CD4-positive, alpha-beta memory T cell (primary cell): ENCODE measurements at places on chromosomes 7 and 10. TPM values are rescaled to one million over a fixed set of nuclear protein-coding genes. Genes with fewer than 3 reads are reported as not detected.
A peak's percentile ranks its signal among the peaks of the same experiment; 100 is the strongest.

GRCh38 chr7:92404170-92404614 is 43.1 kb upstream of the GATAD1 start:
- no peaks in the 10 kb centered on the region for H3K36me3 ChIP-seq
- H3K4me1 ChIP-seq, result no peaks in the 10 kb centered on the region
- H3K4me3 ChIP-seq, result no peak overlapping the region
- no peaks in the 10 kb centered on the region for H3K27me3 ChIP-seq
- DNase-seq, result peak; percentile 9
- no peak overlapping the region for H3K27ac ChIP-seq

DNA sequence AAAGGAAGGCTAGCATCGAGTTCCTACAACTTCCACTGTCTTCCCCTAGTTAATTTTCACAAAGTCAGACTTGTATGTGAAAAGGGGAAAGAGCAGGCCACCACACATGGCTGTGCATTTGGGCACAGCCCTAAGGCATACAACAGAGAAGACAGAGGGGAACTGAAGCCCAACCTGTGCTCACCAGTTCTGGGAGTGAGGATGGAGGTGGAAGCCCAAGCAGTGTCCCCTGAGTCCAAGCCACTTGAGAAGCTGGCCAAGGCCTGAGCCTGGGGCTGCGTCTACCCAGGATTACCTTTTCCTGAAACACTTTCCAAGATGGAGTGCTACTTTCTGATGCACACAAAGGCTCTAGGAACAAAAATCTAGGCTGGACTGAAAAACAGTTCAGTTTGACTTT is 20.3 kb downstream of the GPNMB start:
- no peaks in the 10 kb centered on the region for H3K4me1 ChIP-seq
- H3K4me3 ChIP-seq, result no peak overlapping the region
- no peak overlapping the region for H3K27ac ChIP-seq
- DNase-seq, result no peak

DNA sequence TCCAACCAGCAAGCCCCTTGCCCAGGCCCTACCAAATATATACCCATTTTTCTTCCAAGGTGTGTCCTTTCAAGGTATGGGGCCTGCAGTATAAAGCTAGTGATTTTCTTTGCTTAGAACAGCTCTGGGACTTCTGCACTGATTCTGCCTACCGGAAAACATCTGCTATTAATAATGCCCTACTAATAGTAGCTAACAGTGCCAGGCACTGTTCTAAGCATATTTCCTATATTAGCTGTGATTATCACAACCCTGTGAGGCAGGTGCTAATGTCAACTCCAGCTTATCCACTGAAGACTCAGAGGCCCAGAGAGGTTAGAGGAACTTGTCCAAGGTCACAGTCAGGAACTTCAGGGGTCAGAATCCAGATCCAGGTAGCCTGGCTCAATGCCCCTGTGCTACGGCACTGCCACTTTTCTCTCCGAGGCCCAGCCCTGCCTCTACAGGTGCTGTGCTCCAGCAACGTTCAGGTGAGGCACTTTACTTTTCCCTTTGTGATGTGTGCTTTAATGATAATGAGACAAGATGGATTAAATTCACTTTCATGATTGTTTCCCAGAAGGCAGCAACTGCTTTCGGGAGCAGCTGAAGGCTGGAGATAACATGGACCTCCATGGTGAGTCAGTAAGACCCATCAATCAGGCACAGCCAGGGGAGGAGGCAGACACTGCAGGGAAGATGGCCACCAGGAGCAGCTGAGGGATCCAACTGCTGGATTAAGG is 26.7 kb downstream of the TAS2R41 start:
- H3K27me3 ChIP-seq, result no peaks in the 10 kb centered on the region
- no peak for DNase-seq
- H3K27ac ChIP-seq, result no peak overlapping the region
- no peak overlapping the region for H3K4me3 ChIP-seq
- H3K4me1 ChIP-seq, result no peaks in the 10 kb centered on the region

DNA sequence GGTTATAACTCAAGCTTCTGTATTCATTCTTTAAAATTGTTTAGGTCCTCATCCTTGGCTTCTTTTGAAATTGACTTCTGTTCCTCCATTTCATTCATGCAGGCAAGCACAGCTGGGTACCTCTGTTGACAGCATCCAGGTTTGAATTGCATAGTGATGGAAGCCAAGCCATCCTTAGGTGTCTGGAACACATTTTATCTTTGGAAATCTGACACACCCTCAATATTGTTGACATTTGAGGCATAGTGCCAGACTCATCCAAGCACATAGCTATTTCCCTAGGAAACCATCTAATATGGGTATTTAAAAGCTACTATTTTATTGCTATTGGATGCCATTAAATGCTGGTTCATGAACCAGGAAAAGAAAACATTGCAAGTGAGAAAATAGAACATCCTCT is 142.1 kb upstream of the PTPRZ1 start:
- no peak overlapping the region for H3K27ac ChIP-seq
- H3K4me3 ChIP-seq, result no peak overlapping the region
- no peaks in the 10 kb centered on the region for H3K36me3 ChIP-seq

DNA sequence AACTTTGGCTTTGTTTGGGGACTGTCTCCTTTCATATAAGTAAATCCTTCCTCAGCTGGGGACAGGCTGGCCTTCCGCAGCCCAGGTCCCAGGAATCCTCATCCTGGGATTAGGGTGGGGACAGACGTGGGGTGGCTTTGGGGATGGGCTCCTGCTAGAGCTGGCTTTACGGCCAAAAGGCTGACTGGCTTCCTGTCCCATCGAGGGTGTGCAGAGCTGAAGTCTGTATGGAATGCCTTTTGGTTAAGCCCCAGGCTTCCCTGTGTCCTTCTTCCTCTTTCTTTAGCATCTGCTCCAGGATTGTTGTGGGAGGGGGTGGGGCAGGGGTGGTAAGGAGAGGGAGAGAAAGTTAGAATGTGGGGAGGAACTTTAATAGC is 59.4 kb upstream of the AQP1 start:
- no peaks in the 10 kb centered on the region for H3K36me3 ChIP-seq
- H3K4me3 ChIP-seq, result no peak overlapping the region
- no peak overlapping the region for H3K27ac ChIP-seq
- H3K27me3 ChIP-seq, result no peaks in the 10 kb centered on the region
- H3K4me1 ChIP-seq, result no peaks in the 10 kb centered on the region

DNA sequence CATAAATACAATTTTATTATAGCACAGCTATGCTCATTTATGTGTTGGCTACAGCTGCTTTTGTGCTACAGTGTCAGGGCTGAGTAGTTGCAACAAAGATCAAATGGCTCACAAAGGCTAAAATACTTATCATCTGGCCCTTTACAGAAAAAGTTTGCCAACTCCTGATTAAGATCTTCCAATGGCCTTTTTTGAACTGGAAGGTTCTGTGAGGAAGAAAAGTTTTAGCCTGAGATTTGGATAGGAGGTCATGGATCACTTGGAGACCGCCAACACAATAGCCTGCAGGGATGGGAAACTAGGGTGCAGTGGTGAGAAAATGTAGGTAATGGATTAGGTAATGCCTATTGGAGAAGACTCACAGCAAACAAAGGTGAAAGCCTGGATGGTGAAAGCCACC is 169.8 kb downstream of the NOC3L start:
- no peak for DNase-seq
- no peaks in the 10 kb centered on the region for H3K36me3 ChIP-seq
- H3K4me1 ChIP-seq, result no peaks in the 10 kb centered on the region
- H3K27me3 ChIP-seq, result no peaks in the 10 kb centered on the region
- H3K4me3 ChIP-seq, result no peak overlapping the region

The PTPRE gene
- 13.5 TPM for polyA plus RNA-seq

The ANKRD1 gene
- polyA plus RNA-seq, result not detected

DNA sequence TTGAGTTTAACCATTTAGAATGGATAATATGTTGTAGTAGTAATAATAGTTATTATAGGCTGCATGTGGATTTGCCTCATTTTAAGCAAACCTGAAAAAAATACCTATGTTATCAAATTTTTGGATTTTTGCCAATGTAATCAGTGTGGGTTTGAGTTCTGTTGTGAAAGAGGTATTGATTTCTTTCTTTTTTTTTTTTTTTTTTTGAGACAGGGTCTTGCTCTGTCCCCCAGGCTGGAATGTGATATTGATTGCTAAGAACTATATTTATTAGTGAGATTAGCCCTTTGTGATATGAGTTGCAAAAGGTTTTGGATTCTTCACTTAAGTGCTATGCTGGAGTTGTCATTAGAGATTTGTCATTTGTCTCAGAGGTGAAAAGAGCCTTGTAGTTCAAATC is 124.4 kb downstream of the ST7 start:
- H3K27ac ChIP-seq, result no peak overlapping the region
- H3K4me3 ChIP-seq, result no peak overlapping the region
- H3K36me3 ChIP-seq, result no peaks in the 10 kb centered on the region
- H3K4me1 ChIP-seq, result no peaks in the 10 kb centered on the region

DNA sequence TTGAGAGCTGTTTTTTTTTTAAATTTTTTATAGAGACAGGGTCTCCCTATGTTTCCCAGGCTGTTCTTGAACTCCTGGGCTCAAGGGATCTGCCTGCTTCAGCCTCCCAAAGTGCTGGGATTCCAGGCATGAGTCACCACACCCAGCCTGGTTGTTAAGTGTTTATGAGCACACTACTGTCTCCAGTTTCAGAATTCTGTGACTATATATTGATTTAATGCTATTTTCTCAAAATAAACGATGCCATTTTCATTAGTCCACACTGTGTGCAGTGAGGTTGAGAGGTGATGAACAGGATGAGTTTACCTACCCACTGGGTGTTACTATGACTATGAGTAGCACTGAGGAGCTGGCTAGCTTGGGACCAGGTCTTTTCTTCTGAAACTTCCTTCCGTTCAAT is 110.9 kb upstream of the FAM180A start:
- H3K36me3 ChIP-seq, result no peaks in the 10 kb centered on the region
- no peak overlapping the region for H3K4me3 ChIP-seq
- no peak for DNase-seq

DNA sequence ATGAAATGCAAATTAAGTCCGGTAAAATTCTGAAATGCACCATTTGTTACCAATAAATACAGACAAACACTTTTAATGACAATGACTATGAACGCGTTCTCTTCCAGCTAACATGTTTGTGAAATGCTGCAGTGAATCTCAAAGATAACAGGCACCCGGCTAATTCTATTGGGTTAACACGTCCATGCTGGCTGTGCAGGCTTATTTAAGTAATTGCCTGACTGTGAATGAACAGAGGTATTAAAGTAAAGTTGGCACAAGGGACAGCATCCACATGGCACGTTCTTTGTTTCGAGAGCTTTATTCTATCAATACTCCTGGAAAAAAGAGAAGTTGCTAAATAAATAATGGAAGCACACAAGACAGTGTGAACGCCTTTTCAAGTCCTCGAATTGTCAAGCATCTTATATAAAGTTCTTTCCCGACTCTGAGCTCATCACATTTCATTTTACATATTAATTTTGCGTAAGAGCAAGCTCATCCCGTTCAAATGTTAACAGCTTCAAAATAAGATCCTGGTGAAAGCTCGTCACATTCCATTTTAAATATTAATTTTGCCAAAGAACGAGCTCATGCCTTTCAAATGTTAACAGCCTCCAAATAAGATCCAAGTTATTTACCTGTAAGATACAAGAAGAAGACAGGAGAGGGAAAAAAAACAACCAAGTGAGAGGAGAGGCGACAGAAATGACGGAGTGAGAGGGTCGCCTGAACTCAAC is 111.3 kb upstream of the RHEB start:
- H3K27me3 ChIP-seq, result no peaks in the 10 kb centered on the region
- no peak for DNase-seq
- H3K4me3 ChIP-seq, result peak overlapping the region; percentile 57
- peak overlapping the region; percentile 53 for H3K27ac ChIP-seq
- no peaks in the 10 kb centered on the region for H3K36me3 ChIP-seq

- H3K4me3 ChIP-seq, result no peak overlapping the region
- no peaks in the 10 kb centered on the region for H3K4me1 ChIP-seq
- no peak overlapping the region for H3K27ac ChIP-seq
- H3K27me3 ChIP-seq, result no peaks in the 10 kb centered on the region
- DNase-seq, result no peak
Observed at GRCh38 chr7:92991190-92991589, 126.6 kb downstream of the SAMD9 start.

DNA sequence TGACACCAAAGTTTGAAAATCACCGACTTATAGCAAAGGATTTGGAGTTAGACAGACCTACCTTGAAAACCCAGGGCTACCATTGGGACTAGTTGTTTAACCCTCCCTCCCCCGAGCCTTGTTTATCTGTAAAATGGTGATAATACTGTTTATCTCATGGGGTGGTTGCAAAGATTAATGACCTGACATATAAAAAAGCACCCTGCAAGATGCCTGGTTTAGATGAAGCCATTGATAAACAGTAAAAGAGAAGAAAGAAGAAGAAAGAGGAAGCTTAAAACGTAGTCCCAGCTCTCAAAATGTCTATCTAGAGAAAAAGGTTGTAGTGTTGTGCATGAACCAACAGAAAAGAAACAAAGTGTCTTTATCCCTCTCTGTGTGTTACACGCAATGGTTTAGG is 145.7 kb downstream of the FGFR2 start:
- no peak overlapping the region for H3K27ac ChIP-seq
- H3K4me1 ChIP-seq, result no peaks in the 10 kb centered on the region
- H3K27me3 ChIP-seq, result no peaks in the 10 kb centered on the region

The HTR5A gene
- not detected for polyA plus RNA-seq

DNA sequence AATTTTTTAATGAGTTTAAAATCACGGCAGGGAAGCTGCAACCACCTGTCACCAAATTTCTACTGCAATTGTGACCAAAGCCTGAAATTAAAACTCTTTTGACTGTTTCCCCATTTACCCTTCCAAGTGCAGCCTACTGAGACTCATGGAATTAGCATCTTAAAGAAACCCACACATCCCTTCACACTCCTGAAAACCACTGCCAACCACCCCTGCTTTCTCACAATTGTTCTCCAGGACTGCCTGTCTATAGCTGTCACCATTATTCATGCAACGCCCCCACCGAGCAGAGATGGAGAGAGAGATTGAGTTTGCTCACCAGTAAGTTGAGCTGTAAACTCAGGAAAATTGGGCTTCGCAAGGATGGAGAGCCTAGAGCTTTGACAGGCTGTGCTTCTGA is 383.8 kb upstream of the SORCS1 start:
- no peak overlapping the region for H3K27ac ChIP-seq
- H3K4me3 ChIP-seq, result no peak overlapping the region
- no peak for DNase-seq
- no peaks in the 10 kb centered on the region for H3K36me3 ChIP-seq
- no peaks in the 10 kb centered on the region for H3K27me3 ChIP-seq
